Activated CD4-positive, CD25-positive, alpha-beta regulatory T cell treated with anti-CD3 and anti-CD28 coated beads, Interleukin-2, amount 50 U/mL, for 24 hours (primary cell): ENCODE measurements at places on chromosomes 2 and 18.
A peak's percentile ranks its signal among the peaks of the same experiment; 100 is the strongest.

DNA sequence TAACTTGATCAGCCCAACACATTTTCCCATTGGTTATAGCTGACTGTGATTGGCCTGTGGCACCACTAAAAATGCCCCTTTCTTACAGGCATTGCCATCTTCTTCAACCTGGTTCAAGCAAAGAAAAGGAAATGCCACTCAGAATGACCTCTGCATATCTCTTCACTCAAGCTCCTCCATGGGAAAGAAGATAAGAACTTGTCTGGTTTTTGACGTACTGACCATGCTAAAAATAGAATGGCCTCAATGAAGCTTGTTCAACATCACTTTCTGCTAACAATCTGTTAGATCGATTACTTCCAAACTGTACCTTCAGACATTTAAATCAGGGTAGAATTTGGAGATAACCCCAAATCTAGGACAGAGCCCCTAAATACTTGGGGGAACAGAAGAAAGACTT is 109.5 kb downstream of the CABYR start:
- ATAC-seq: no peak

GRCh38 chr2:169280502-169280901 is 81.8 kb downstream of the LRP2 start:
- ATAC-seq: no peak

DNA sequence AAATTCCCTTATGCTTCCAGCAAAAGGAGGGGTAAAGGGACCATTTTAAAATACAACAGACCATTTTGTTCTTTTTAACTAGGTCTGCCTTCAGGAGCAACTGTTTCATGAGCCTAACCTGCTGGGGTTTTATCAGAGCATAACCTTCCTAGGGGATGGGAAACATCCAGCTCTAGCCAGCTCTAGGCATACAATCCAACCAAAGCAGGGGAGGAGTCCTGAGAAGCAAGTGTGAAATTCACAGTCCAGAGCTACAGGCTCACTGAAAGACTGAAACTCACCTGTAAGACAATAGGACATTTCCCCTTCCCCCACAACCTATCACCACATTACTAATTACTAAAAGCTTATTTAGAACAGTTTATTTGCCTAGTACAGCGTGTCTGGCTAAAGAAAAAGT is 1296.6 kb upstream of the DDX18 start:
- no peak for ATAC-seq

GRCh38 chr2:239949075-239949474 is 76.1 kb downstream of the NDUFA10 start:
- ATAC-seq: no peak

DNA sequence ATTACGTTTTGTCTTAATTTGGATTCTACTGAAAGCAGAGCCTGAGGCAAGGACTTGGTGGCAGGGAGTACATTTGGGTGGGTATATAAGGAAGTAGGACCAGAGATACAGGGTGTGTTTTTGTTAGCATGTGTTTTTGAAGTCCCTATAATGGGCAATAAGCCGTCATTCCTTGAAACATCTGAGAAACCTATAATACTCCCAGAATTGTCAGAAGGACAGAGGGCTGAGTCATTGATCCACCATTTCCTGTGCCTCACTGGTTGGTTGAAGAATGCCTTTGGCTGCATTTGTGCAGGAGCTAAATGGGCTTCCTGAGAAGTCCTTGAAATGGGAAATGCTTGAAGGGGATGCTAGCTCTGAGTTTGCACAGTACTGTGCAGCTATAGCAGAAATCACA is 281.8 kb upstream of the ZEB2 start:
- no peak for ATAC-seq

GRCh38 chr2:236166796-236167296 is 1.3 kb downstream of the GBX2 start:
- ATAC-seq: no peak

- ATAC-seq: no peak
Measured at GRCh38 chr18:6865251-6865650, 135.7 kb downstream of the ARHGAP28 start.

- ATAC-seq: no peak
Measured at GRCh38 chr2:1727796-1728474, 16.4 kb downstream of the PXDN start.

DNA sequence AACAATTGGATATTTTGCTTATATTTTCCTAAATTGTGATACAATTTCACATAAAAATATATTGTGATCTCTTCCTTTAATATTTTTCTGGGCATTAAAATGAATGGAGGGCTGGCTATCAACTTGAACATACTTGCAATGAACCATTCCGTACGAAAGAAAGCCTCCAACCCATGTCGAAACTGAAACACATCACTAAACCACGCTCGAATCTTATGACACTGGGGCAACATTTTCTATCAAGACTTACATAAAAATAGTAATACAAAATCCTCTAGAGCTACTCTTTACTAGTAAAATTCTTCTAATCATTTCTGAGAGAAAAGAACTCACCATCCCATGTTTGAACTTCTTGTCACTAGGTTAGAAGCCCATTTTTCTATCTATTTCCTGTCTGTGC is 132.8 kb upstream of the DOK6 start:
- ATAC-seq: no peak

DNA sequence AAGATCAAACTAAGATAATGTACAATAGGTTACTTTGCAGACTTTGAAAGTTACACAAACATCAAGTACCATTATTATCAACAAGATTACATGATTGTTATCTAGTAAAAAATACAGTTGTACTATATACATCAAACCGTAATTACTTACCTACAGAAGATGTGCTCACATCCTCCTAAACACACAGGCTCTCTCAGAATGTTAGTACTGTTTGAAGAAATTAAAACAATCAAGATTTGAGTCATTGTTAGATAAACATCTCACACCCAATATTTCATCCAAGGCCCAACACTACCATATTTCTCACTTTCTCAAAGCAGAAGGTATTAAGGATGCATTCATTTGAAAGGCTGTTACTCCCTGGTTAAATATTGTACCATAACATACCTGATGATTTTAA is 12.6 kb downstream of the BARD1 start:
- peak; percentile 59 for ATAC-seq

GRCh38 chr2:168490015-168490874 is 34.2 kb downstream of the CERS6 start:
- ATAC-seq: peak; percentile 95

GRCh38 chr2:120204022-120204405 is 19.2 kb downstream of the TMEM185B start:
- ATAC-seq: no peak

DNA sequence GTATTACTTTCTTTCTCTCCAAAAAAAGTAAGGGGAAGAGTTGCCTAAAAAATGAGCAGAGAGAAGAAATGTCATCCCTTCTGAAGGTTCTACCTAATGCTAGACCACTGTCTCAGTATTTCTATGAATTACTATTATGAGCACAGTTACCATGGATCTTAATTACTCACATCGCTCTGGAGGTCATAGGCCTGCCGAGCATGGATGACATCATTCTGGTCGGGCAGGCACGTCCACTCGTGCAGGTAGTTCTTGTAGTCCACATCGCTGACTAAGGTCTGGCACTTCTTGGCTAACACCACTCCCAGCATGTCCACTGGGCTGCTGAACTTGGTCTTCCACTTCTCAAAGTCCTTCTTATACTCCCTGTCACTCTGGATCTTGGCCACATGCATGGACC is 106.9 kb downstream of the NEB start:
- ATAC-seq: no peak

DNA sequence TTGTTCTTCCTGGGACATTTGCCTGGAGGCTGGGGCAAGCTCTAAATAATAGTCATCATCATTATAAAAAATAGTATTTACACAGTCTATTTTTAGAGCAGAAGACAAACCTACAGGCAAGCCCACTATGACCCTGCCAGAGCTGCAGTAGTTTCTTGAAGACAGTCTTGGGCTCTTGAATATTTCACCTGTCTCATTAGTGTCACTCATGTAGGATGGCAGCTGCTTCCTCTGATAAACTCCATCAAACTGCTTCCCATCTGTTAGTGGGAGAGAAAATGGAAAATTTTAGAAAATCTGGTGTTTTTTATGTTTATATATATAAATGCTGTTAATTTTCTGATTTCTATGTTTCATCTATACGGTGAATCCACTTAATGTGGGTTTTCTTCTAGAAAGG is 8.5 kb upstream of the CYRIA start:
- ATAC-seq: no peak

GRCh38 chr2:122105171-122105876 is 349.9 kb downstream of the TSN start:
- no peak for ATAC-seq

- ATAC-seq: no peak
Measured at GRCh38 chr2:235564066-235564465, 70.2 kb downstream of the AGAP1 start.

- ATAC-seq: no peak
Measured at GRCh38 chr2:205495819-205496218, 186.5 kb upstream of the NRP2 start.

DNA sequence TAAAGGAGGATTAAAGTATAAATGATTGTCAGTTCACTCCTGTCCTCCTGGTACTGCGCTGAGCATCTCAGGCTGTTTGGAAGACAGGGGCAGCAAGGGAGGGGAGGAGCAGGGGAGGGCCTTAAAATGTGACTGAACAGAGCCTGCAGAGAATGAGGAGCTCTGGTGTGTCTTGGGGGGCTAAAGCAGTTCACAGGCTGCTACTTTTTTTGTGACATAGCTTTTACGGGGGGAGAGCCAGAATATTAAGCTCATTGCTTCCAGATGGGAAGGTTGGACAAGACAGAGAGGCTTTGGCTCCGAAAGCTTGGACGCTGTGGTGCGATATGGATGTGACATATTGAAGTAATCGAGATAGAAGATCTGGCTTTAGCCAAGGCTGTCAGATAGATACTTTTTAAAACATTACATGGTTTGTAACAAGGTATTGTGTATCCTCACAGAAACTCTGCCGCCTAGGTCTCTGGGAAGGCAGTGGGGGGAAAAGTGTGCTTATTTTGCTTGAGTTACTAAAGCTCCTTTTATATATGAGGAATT is 40.5 kb downstream of the RDH14 start:
- no peak for ATAC-seq

DNA sequence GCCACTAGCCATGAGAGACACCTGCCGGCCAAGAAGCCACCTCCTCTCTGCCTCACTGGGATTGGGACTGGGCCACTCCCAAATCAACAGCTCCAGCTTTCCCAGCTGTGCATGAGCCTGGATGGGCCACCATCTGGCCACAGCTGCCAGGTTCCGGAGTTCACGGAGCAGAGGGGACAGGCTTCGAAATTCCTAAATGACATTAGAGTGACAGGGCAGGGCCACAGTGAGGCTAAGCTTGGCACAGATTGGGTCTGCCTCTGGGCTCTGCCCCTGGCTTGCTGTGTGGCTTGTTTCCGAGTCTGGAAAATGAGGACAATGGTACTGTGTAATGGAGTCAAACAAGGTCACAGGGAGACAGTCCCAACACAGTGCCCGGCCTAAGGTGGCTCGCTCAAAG is 6.5 kb downstream of the DIPK1C start:
- ATAC-seq: no peak

DNA sequence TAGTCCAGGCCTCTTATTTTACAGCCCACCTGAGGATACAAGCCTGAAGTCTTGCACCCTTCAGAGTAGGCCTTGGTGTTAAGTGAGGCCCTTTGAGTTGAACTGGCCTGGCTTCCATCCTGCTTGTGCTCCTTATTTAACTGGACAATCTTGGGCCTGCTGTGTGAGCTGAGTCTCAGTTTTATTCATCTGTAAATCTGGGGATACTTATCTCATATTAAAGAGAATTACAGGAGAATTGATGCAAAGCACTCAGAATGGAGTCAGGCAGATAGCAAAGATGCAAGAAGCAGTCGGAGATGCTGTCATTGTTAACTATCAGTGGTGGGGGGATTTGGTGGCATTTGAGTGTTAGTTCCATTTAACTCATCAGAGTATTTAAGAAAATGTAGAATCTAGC is 36.8 kb downstream of the MFSD6 start:
- ATAC-seq: no peak

GRCh38 chr2:168907940-168908662 is 7.0 kb downstream of the G6PC2 start:
- no peak for ATAC-seq

DNA sequence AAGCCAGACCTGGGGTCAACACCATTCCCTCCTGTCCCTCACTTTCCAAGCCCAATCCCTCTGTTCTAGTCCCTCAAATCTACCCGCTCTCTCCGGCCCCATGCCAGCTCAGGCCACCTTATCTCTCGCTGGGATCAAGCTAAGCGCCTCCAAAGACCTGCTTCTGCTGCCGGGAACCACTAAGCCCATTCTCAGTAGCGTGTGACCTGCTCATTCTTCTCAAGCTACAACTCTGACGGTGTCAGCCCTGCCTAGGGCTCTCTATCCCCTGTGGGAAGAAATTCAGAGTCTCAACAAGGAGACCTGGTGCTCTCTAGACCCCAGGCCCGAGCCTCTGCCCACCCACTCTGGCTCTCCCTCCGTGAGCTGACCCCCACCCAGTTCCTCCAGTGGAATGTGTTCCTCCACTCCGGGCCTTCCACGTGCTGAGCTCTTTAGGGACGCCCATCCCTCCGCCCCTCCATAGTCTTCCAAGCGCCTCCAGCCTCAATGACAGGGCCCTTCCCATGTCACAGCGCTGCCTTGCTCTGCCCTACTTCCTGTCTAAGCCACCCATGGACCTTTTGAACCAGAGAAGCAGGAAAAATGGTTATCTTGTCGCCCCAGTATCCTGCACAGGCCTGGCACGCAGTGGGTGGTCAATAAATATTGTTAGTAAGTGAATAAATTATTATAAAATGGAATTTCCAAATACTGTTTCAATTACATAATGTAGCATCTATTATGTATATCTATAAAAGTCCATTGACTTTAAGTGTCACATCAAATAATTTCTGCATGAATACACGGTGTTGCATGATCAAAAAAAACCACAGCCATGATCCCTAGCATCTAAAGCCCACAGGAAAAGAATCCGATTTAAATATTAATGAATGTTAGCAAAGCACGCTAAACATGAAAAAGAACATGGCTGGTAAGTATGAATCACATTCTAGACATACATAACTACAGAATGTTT is 127.6 kb downstream of the ZNF516 start:
- no peak for ATAC-seq
